ENCODE measurements at places on chromosomes 3 and 15.

DNA sequence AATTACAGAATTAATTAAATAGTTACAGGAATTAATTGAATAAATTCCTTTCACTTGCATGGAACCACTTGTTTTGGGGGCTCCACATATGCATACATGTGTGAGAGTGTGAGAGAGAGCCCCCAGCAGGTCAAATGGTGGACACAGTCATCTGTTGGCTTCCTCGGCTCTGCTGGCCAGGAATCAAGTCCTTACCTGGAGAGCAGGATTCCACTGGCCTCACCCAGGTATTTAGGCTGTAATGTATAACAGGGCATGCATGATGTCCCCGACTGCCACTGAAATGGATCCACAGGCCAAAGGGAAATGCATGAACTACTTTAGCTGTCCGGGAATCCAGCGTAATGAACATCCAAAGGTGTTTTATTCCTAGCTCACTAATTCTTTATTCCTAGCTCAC lies 139.7 kb upstream of the SMAD3 start:
- DNase-seq, result no peak

- no peak for DNase-seq
Observed at GRCh38 chr3:150107429-150108175, 136.9 kb upstream of the PFN2 start.

GRCh38 chr15:74525945-74526344 lies 15.1 kb upstream of the ARID3B start:
- DNase-seq, result peak; percentile 81

DNA sequence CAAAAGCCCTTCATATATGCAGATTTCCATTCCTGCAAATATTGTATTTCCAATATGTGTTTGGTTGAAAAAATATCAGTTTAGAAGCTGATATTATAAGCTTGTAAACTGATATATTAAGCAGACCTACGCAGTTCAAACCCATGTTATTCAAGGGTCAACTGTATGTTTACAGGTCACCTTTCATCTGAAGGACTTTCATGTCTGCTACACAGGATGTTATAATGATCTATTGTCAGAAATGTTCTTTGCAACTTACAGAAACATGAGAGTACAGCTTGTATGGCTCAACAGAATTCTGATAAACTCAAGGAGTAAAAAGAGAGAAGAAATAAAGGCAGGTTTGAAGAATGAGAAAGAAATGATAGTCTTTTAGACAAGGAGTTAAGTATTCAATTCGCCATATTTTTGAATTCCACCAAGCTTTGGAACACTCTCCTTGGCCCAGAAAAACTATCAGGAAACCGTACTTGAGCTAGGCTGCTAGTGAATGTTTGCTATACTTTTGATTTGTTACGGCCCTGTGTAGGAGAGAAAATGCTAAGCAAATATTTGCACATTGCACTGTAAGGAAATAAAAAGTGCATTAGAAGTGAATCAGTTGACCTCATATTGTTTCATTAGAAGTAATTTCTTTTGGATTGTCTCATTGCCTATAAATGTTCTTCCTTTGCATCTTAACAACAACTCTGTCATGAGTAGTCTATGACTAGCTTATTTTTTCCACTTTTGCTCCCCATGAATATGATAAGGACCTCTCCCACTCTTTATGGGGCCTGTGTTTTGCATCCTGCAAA lies 81.2 kb downstream of the NEK11 start:
- peak; percentile 52 for DNase-seq

- DNase-seq, result no peak
Observed at GRCh38 chr3:10852066-10852808, 36.2 kb downstream of the SLC6A11 start.

DNA sequence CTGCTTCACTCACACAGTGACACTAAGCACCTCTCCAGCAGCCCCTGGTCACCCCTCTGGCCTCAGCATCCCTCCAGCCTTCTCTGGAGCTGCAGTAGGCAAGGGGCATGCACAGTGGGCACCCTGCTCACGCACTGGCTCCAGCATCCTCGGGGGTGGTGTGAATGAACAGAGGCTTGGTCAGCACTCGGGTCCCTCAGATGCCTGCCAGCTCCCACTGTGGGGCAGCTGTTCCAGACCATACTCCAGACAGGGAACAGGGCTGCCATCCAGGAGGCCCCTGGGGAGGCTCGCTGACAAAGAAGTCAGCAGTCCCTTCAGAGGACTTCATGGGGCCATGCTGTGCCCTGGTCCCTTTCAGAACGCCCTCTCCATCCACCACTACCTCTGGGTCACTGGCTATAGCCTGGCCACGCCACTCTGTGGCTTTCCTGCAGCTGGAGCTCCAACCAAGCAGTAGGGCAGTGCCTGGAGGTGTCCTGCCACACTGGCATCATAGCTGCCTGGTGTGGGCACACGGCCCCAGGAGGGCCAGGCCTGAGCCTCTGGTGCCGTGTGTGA lies 26.3 kb downstream of the ALS2CL start:
- no peak for DNase-seq

DNA sequence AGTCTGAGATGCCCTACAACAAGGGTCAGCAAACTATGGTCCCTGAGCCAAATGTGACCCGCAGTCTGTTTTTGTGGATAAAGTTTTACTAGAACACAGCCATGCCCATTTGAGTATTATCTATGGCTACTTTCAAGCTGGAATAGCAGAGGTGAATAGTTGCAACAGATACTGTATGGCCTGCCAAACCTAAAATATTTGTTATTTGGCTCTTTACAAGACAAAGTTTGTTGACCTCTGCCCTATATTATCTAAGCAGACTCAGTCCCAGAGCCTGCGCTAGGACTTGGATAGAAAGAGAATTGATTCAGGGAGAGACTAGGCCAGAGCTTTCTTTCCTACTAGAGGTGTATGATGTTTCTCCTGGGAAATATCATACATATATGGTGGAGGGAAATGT lies 81.7 kb upstream of the NMNAT3 start:
- DNase-seq, result peak; percentile 32

- DNase-seq, result no peak
Observed at GRCh38 chr15:25770618-25771337, 92.3 kb downstream of the ATP10A start.

GRCh38 chr3:46888705-46889104 lies 11.2 kb downstream of the PTH1R start:
- DNase-seq, result no peak

DNA sequence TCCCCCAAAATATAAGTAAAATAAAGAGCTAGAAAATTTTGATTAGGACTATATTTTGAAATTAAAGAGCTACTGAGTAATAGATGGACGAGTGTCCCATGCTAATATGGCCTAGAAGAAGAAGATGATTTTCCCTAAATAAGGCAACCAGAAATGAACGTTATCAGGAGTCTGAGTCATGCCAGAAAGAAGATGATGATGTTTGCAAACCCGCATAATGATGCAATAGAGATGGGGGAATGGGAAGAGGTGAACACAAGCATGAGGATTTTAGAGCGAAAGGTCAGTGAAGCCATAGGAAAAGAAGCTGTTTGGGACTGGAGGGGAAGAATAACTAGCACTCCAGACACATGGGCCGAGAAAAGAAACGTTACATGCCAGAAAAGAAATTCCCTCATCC lies 71.7 kb downstream of the FGF12 start:
- no peak for DNase-seq

DNA sequence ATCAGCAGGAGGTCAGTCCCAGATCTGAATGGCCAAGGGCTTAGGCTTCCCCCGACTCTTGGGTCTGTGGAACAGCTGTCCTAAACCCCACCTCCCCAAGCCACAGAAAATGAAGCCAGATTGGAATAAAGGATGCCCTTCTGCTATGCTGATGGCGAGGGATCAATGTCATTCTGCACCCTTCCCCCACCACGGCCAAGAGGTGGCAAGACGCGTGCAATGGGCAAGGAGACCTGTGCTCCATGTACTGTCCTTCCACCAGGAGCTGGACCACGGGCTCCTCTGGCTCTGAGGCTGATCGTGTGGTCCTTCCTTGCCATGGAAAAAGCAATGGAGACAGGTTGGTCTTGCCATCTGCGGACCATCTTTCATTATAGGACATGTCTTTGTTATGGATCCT lies 32.6 kb upstream of the TBC1D21 start:
- no peak for DNase-seq

DNA sequence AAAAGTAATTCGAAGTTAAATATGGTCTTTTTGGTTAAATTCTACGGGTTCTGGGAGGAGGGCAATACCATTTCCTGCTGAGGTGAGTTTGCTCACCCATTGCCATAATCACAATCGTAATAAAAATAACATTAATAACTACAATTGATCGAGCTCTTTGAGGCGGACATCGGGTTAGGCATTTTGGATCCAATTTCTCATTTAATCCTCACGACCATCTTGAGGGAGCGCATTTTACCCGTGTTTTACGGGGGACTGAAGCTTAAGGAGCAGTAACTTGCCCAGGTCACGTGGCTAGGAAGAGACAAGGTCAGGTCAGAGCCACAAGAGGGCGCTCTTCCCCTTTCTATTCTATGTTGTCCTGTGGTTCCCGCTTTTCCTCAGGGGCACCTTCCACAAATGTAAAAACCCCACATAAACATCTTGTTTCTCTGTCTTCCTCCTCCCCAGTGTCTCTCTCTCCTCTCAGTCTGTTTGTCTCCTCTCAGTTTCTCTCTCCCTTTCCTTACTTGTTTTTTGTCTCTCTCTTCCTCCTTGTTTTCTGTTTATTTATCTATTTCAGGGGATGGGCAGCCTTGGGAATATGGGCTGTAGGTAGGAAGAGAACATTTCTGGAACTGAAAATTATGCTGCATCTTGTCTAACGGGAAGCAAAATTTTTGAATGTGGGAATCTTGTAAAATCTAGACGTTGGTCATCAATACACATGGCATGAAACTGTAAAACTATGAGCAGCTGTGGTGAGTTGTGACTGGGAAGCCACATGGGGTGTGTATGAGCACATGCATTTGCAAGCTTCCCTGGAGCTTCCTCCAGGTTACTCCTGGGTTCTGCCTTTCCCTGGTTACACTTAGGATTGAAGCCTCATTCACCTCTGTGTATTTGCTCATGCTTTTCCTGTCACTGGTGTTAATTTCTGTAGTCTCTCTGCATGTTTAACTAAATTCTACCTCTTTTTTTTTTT lies 71.0 kb downstream of the SQOR start:
- DNase-seq, result peak; percentile 46

DNA sequence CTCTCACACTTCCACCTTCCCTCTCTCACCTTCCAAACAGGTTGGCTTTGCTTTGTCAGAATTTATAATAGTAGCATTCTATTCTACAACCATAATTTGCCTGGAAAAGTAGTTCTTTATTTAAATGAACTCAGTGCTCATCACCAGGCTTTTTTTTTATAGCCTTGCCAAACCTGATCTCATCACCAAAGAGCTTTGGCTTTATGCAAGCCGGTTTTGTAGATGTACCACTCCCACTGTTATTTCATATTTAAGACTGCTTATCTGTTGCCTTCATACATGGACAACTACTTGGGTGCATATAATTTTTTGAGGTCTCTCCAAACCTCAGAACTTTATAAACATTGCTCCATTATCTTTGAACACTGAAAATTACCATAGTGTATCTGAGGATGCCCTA lies 246.1 kb upstream of the PPP2R3A start:
- DNase-seq, result no peak

DNA sequence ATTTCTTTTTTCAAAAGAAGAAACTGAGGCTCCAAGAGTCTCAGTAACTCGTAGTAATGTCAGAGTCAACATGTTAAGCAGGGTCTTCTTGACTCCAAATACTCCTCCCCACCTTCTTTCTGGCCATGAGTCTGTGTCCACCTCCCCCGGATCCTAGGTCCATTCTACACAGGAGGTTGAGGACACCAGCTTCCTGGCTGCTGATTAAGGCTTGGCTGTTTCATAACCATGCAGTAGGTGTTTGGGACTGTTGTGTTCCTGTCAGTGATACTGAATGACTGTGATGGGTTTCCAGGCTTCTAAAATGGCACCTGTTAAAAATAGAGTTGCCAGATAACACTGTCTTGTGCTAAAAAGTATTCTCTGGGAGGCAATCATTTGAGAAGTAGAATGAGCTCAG lies 130.8 kb upstream of the IL12A start:
- no peak for DNase-seq

GRCh38 chr3:77328690-77329089 lies 288.8 kb downstream of the ROBO2 start:
- DNase-seq, result no peak

- peak; percentile 25 for DNase-seq
Observed at GRCh38 chr3:67044295-67044694, 46.2 kb downstream of the KBTBD8 start.

DNA sequence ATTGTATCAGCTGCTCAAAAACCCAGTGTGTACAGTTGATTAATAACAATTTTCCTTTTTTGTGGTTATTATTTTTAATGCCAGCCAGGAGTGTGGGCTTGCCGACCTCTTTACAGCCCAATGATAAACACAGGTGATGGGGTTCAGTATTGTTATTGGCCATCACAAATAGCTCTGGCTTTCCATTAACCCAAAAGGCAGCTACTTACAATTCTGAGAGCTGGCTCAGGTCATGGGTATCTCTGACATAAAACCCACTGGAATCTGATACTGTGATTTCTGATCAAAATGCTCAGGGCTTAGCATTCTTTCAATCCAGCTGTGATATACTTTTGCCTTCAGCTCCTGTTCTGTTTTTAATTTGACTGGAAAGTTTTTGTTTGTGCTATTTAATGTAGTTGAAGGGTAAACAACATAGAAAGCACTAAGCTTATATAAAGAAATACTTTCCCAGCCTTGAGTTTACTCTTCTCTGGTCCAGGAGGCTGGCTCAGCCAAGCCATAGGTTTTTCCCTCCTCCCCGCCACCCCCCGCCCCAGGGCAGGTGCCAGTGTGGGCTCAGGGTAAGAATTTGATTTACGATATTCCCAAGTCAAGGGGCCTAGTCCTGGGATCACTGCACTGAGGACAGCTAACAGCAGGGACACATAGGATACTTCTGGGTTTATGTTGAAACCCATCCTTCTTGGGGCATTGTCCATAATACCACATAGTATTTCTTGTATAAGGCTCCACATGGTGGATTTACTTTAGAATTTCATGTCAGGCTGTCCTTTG lies 54.0 kb upstream of the MYZAP start:
- DNase-seq, result no peak

DNA sequence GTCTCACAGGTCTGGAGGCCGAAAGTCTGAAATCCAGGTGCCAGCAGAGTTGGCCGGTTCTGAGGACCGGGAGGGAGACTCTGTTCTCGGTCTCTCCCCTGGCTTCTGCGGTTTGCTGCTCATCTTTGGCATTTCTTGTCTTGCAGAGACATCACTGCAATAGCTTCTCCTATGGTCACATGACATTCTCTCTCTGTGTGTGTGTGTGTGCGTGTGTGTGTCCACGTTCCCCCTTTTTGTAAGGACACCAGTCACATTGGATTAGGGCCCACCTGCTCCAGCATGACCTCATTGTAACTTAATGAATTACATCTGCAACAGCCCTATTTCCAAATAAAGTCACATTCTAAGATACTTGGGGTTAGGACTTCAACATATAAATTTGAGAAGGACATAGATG lies 12.4 kb upstream of the ATP10A start:
- DNase-seq, result no peak

GRCh38 chr15:20346082-20346805 lies 195.4 kb downstream of the GOLGA6L6 start:
- DNase-seq, result no peak

GRCh38 chr3:74897006-74897405 lies 282.5 kb upstream of the CNTN3 start:
- DNase-seq, result no peak
